ENCODE measurements at places on chromosomes 12 and 14.

- no peak for DNase-seq
Measured at GRCh38 chr12:45468751-45469615, 253.1 kb downstream of the ANO6 start.

GRCh38 chr14:58547649-58548048 is 90.1 kb upstream of the DACT1 start:
- DNase-seq: no peak

DNA sequence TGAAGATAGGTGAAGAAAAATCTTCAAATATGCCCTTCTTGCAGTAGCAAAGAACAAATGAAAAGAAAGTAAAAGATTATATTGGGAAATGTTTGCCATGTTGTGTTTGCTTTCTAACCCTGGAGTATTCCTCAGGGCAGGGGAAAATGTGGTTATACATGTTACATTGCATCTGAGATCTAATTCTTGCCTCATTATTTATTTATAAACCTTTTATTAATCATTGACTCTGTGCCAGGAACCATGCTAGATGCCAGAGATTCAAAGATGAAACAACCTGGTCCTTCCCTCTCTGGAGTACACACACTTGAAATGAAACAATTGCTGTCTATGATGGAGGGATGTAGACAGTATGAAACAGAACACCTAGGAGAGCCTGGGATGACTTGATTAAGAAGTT is 128.1 kb upstream of the HMGA2 start:
- DNase-seq: no peak

GRCh38 chr12:67477681-67478265 is 170.8 kb upstream of the DYRK2 start:
- DNase-seq: no peak

- no peak for DNase-seq
Measured at GRCh38 chr12:52086944-52087835, 7.7 kb downstream of the SMIM41 start.

DNA sequence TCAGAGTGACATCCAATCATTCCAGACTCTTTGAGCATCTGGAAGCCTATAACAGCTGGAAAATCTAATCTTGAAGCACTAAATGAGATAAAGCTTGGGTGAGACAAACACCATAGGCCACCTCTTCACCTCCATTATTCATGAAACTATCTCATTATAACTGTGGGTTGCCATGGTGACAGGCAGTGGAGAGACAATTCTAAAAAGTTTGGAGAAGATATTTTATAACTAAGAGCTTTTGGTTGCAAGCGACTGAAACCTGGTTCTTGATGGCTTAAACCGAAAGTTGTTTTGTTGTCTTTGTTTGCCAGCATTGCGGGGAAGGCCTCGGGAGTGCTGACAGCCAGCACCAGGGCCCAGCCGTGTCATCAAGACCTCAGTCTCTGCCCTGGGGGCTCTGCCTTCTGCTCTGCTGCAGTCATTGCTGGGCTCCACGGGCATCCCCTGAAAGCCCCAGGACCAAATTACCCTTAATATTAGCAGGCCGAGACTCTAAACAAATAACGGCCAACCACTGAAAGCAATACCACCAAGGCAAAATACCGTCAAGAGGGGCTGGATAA is 353.6 kb upstream of the SFSWAP start:
- no peak for DNase-seq

- DNase-seq: no peak
Measured at GRCh38 chr14:20180486-20180885, 10.2 kb upstream of the OR11G2 start.

DNA sequence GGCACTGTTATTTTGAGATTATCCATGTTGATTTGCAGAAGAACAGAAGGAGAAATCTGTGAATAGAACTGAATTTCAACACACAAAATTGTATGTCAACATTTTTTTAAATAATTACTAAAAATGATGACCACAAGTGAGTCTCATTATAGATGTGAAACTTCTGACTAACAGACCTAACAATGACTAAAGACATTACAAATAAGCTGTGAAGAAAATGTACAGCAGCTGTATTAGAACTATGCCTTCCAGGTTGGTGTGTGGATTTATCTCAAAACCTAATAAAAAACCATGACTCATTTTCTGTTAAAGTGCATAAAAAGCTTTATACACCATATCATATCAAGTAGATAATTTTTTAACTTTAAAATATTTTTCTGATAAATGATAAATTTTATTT is 22.5 kb upstream of the FOXG1 start:
- DNase-seq: no peak

DNA sequence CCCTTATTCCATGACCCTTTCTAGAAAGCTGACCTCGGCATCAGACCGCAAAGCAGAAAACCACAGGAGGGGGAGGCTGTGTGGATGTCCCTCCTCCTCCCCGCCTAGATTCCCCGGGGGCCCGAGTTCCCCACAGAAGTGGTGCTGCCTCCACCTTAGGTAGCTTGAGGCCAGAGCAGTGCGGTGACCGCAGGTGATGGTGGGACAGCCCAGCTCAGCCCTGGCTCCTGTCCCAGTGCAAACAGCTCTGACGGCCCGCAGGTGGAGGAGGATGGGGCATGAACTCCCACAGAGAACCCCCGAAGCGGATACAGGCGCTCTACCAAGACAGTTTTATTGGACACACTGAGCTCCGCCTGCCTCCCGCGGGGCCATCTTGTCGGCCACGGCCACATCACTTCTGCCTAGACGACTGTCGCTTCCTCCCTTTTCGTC is 19.5 kb downstream of the ARL6IP4 start:
- DNase-seq: no peak

GRCh38 chr12:19614601-19615383 is 175.5 kb downstream of the AEBP2 start:
- DNase-seq: no peak

DNA sequence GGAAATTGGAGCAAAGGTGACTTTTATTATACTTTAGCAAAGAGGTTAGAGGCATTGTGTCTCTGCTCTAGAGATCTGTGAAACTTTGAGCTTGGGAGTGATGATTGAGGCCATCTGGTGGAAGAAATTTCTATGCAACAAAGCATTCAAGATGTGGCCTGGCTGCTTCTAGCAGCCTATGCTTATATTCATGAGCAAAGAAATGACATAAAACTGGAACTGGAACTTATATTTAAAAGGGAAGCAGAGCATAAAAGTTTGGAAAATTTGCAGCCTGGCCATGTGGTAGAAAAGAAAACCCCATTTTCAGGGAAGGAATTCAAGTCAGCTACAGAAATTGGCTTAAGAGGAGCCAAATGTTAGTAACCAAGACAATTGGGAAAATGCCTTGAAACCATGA is 70.4 kb downstream of the SDR9C7 start:
- no peak for DNase-seq

- DNase-seq: no peak
Measured at GRCh38 chr12:130663514-130663913, 52.6 kb downstream of the RIMBP2 start.

Data from SW 1271 (cell line).